Stimulated activated CD4-positive, alpha-beta T cell treated with anti-CD3 and anti-CD28 coated beads, Interleukin-12 subunit alpha, Interleukin-12 subunit beta, amount 100 ng/mL, for 24 hours (primary cell): ENCODE measurements at places on chromosomes 7 and 10.

DNA sequence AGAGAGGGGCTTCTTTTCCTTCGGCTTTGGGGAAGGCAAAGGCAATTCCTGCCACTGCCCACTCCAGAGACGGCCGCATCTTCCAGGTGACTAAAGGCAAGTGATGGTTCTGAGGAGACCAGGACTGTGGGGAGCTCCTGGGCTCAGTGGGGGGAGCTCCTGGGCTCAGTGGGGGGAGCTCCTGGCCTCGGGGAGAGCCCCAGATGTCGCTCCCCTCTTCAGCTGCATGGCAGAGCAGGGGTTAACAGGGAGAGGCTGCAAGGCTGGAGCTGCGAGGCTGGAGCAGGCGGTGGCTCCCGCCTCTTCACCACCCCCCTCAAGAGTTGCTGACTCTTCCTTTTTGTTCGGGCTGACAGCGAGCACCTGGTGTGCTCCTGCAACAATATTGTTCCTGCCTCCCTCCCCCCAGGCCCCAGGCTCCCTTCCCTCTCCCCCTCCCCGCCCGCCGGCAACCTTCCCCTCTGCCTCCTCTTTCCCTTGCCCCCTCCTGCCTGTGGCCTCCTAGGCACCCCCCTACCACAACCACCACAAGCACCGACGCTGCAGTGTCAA is 56.3 kb upstream of the LBX1 start:
- DNase-seq: no peak

- DNase-seq: no peak
These were observed 32.8 kb downstream of the KCNH2 start for GRCh38 chr7:150945171-150945852.

GRCh38 chr10:110392121-110392520 is 87.4 kb upstream of the SMNDC1 start:
- DNase-seq: no peak

DNA sequence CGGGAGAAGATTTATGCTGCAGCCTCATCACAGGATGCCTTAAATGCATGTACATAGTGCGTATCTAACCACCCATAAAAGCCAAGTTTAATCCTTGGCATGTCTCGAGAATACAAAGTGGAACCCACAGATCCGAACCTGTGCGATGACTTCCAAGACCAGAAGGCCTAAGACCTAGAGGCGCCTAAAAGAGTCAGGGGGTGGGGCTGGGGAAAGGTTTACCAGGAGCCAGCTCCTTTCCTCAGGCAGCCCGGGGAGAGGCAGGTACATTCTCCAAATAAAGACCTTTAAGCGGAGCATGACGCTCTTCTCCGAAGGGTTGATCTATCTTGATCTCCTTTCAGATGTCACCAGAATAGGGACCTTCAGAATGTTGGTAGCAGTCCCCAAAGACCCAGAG is 9.7 kb downstream of the SP8 start:
- DNase-seq: no peak

- DNase-seq: no peak
These were observed 99.7 kb upstream of the DDC start for GRCh38 chr7:50664937-50665336.

DNA sequence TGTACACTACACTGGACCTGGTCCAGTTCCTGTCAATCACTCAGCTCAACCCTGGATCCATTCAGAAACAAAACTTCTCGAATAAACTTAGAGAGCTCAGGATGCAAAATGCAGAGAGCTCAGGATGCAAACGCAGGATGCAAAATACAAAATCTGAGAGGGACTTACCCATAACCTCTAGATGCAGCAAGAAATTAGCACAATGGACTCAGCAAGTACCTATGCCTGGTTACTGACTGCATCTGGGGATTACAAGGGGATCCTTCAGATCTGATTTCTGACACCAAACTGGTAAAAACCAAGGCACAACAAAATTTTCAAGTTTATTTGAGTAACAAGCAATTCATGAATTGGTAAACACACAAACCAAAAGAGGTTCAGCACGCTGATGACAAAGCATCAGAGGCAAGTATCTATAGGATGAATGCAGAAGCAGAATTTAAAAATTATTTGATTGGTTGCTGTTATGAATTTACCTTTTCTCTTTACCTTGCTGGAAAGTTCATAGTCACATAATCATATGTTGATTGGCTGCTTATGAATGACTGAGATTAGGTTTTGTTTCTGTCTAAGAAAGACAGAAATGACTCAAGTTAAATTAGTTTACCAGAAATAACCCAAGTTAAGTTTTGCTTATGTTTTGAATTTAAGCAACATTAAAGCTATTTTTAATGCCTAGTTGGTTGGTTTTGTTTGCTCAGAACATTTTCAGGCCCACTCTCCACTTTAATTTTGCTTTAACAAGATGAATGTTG is 11.4 kb downstream of the GIMAP6 start:
- no peak for DNase-seq

GRCh38 chr7:121187676-121188075 is 141.1 kb upstream of the WNT16 start:
- DNase-seq: no peak

- no peak for DNase-seq
These were observed 43.0 kb upstream of the COL1A2 start for GRCh38 chr7:94351703-94352102.

DNA sequence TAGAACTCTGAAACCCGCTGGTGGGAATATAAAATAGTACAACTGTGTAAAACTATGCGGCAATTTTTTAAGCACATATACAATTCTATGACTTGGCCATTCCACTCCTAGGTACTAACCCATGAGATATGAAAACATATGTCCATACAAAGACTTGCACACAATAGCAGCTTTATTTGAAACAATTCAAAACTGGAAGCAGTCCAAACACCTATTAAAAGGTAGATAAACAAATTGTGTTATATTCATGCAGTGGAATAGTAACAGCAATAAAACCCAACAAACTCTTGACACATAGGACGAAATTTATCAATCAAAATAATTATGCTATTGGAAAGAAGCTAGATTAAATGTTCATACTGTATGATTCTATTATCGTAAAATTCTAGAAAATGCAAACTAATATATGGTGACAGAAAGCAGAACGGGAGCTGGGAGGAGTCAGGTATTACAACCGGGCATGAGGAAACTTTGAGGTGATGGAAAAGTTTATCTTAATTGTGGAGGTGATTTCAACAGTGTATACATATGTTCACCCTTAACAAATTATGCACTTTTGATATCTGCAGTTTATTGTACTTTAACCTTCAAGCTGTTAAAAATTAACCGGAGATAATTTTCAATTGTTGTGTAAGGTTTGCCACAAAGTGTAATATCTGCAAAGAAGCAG is 803 bp upstream of the STK31 start:
- no peak for DNase-seq

- no peak for DNase-seq
These were observed 2.1 kb upstream of the KAT6B start for GRCh38 chr10:74824184-74824899.

GRCh38 chr7:23715099-23715498 is 5.1 kb downstream of the STK31 start:
- DNase-seq: no peak

- DNase-seq: no peak
These were observed 34.9 kb downstream of the FAS start for GRCh38 chr10:89025453-89025852.

DNA sequence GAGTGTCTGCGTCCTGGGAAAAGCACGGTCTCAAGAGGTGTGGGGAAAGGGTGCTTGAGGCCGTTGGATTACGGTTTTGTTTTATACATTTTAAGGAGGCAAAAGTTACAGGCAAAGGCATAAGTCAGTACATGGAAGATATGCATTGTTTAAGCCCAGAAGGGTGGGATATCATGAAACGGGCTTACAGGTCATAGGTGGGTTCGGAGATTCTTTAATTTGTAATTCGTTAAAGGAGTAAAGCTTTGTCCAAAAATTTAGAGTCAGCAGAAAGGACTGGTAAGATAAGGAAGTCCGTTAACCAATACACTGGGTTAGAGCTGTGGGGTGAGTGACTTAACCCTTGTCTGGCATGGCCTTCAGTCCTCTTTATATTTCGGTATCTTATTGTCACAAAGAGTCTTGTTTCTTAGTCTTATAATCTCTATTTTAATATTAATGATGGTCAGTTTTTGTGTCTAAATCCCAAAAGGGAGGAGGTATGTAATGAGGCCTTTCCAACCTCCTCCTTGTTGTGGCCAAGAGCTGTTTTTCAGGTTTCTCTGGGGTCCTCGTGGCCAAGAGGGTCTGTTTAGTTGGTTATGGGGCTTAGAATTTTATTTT is 12.7 kb downstream of the TSPAN14 start:
- no peak for DNase-seq

- no peak for DNase-seq
These were observed 511.6 kb upstream of the IGFBP3 start for GRCh38 chr7:46432708-46433107.

- no peak for DNase-seq
These were observed 171.5 kb downstream of the C7orf25 start for GRCh38 chr7:42740408-42740807.

GRCh38 chr7:134707663-134708378 is 61.2 kb downstream of the BPGM start:
- no peak for DNase-seq

GRCh38 chr7:21137640-21138039 is 290.2 kb upstream of the SP4 start:
- DNase-seq: no peak

GRCh38 chr10:74976565-74976964 is 134.9 kb upstream of the SAMD8 start:
- no peak for DNase-seq

DNA sequence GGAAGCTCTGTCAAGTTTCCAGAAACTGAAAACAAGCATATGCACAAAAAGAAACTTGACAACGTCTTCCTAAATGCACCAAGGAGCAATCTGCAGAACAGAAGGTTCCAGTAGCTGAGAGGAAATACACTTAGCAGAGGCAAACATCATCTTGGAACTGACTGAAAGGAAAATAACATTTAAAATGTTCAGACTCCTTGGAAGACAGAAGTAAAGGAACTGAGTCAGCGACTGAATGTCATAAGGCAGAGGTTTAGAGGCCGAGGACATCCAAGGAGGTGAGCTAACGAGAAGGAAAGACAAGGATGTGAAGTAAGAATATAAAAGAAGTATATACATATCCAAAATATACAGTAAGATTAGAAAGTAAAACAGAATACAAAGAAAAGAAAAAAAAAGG is 24.1 kb downstream of the SEMA3D start:
- no peak for DNase-seq

DNA sequence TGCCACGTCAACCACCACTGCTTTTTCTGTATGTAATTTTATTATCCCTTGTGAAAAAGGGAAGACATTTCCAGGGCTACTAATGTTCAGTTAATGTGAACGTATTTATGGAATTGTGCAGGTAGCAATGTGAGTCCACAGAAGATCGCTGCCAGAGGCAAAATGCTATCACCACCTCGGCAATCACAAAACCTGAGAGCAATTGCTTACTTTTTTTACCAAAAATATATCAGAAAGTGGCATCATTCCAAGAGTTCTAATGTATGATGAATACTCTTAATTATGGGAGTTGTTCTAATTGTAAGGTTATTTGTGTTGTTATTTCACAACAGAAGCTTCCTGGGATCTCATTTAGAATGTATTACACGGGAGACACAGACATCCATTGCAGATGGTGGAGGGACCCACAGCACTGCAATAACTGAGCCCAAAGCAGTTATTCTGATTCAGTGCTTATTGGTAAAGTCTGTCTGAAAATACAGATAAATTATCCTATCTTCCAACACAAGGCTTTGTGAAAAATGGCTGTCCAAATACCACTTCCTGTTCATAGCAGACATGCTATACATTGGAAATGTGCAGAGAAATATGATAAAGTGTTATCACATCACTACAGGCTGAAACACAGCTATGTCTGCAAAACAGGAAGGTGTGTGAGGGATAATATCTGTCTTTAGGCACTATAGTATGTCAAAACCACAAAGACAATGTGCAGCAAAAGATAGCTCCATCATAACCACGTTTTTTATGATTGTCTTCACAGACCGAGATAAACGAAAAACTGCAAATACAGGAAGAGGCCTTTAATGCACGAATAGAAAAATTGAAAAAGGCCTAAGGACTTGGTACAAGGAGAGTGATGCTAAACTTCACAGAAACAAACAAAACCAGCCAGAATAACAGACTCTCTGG is 102.7 kb downstream of the CABCOCO1 start:
- DNase-seq: no peak

- DNase-seq: no peak
These were observed 5.2 kb upstream of the ZNF22 start for GRCh38 chr10:44995581-44995913.

GRCh38 chr10:48511066-48511874 is 93.6 kb downstream of the ARHGAP22 start:
- no peak for DNase-seq

DNA sequence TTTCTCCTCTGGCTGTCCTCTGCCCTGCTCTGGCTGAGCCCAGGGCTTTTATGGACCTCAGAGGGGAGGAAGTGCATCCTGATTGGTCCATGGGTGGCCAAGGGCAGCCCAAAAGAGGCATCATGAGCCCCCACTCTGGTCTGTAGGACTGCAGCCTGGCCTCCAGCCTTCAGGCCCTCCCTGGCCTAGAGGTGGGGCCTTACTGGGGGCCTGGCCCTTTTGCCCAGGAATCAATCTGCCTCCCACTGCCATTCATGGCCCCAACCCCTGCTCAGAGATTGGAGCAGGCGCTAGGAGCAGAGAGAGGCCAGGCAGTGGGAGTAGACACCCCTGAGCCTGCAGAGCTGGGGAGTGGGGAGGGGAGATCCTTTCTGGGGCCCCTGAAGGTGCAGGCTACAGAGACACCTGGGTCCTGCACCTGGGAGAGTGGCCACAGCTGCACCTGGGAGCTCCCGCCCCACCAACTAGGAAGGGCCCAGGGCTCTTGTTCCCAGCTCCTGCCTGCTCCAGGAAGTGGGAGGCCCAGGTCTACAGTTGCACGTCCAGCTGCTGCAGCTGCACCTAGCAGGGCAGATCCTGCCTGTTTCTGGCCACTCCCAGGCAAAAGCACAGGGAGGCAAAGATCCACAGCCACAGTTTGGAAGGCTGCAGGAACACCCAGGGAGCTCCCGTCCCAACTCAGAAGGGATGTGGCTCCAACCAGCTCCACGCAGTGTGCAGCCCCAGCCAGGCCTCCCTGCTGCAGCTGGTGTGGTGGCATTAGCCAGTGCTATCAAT is 6.4 kb upstream of the DYNC2I1 start:
- DNase-seq: no peak

GRCh38 chr7:135262623-135263320 is 29.1 kb downstream of the STRA8 start:
- no peak for DNase-seq

DNA sequence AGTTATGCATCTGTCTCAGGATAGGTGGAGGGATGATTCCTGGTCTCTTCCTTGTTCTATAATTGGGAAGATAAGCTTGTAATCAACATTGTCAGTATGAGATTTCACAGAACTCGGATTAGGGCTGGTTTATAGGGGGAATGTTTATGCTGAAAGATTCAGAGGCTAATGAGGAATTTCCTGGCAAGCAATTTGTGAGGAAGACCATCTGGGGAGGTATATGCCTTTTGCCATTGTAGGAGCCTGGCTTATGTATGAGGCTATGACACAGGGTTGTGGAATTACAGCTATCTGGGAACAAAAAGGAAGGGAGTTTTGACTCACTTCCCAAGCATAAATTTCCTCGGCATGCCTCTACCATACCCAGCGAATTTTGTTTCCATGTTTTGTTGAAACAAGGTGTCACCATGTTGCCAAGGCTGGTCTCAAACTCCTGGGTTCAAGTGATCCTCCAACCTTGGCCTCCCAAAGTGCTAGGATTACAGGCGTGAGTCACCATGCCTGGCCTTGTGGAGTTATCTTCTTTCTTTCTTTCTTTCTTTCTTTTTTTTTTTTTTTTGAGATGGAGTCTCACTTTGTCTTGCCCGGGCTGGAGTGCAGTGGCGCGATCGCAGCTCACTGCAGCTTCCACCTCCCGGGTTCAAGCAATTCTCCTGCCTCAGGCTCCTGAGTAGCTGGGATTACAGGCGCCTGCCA is 1.6 kb upstream of the COPS6 start:
- DNase-seq: no peak
